IMR-90 (cell line): ENCODE measurements at places on chromosomes 1 and 21. TPM values are rescaled to one million over a fixed set of nuclear protein-coding genes. Genes with fewer than 3 reads are reported as not detected.
A peak's percentile ranks its signal among the peaks of the same experiment; 100 is the strongest.

- H3K27ac ChIP-seq = no peak overlapping the region
- H3K36me3 ChIP-seq = peaks cover 22% of the 10 kb centered on the region
- DNase-seq = peak; percentile 86
- H3K4me1 ChIP-seq = peaks cover 10% of the 10 kb centered on the region
- no peaks in the 10 kb centered on the region for H3K27me3 ChIP-seq
- H3K4me3 ChIP-seq = no peak overlapping the region
These were observed 30.9 kb downstream of the AGT start for GRCh38 chr1:230682882-230683610.

GRCh38 chr1:180235502-180236239 is 5.6 kb downstream of the LHX4 start:
- H3K4me3 ChIP-seq = no peak overlapping the region
- no peak for DNase-seq
- no peak overlapping the region for H3K27ac ChIP-seq
- H3K4me1 ChIP-seq = no peaks in the 10 kb centered on the region; the same call in 1 of the 2 replicates
- H3K36me3 ChIP-seq = no peaks in the 10 kb centered on the region
- peaks cover 91% of the 10 kb centered on the region for H3K27me3 ChIP-seq

DNA sequence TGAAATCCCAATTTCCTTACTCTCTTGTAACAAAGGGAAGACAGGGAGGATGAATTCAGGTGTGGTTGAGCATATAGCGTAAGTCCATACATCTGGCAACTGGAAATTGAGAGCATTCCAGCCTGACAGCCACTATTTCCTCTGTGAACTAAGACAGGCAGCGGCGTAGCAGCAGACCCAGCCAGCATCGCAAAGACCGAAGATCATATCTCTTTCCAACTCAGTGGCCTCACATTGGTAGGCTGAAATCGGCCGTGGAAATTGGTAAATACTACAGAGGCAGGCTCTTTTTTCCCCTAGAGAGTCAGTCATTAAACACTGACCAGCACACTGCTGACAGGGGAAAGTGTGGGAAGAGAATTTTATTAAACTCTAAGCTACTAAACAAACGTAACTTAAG is 43.4 kb downstream of the TARBP1 start:
- H3K27ac ChIP-seq = no peak overlapping the region
- no peak overlapping the region for H3K4me3 ChIP-seq
- H3K36me3 ChIP-seq = peaks cover 3% of the 10 kb centered on the region

DNA sequence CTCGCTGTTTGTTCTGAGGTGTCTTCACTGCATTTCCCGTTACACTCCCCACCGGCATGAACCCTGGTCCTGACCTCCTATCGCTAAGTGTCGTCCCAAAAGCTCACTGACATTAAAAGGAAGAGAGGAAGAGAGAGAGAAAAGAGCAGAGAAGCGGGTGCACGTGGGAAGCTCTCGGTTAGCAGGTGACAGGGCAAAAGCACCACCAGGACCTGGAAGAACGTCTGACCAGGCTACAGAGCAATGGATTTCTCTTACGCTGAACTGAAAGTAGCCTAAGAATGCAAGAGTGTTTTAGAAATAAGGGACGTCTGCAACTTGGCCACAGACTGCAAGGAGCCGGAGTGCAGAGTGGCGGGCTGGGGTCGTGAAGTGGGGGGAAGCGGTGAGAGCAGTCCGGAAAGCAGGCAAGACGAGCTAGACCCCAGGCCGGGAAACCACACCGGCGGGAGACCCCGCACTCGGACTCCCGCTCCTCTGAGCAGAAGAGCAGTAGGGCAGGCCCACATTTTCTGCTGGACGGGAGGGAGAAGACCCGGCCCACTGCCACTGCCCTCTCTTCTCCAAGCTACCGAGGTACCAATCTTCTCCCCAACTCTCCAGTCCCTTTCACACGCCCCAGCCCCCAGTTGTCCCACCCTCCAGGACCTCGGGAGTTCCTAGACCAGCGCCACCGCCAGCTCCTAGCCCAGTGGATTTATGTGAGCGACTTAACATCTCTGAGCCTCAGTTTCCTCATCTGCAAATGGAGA is 8.3 kb upstream of the MPZL1 start:
- H3K27me3 ChIP-seq = peaks cover 9% of the 10 kb centered on the region
- no peaks in the 10 kb centered on the region for H3K4me1 ChIP-seq
- peak; percentile 24 for DNase-seq
- H3K4me3 ChIP-seq = peak overlapping the region; percentile 53
- H3K27ac ChIP-seq = no peak overlapping the region

DNA sequence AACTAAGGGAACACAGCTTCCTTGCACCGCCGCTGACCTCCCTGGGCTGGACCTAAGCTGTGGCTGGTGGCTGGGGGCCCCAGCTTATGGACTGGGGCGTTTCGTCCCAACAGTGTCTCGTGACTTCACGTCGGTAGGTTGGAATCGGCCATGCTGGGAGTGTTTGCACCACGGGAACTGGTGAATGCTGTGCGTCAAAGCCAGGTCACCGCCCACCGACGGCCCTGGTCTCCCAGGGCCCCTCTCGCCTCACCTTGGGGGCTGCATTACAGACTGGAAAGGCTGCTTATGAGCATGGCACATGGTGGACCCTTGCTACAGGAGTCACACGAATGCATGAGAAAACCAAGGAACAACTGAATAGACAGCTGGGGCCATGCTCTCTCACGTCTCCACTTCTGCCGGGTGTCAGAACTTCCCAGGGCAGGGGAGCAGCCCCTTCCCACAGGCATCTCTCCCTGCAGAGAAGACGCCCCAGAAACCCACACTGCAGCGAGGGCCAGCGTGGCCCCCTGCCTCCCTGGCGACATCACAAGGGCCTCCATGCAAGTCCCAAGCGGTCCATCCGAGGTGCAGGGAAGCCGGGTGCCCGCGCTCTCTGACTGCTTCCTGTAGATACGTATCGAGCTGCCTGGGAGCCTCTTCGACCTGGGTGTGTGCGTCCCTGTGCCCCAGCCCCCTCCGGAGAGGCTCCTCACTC is 81.7 kb downstream of the SIK1 start:
- no peaks in the 10 kb centered on the region; the same call in 1 of the 2 replicates for H3K27me3 ChIP-seq
- H3K27ac ChIP-seq = no peak overlapping the region; the same call in 1 of the 2 replicates
- no peak for DNase-seq
- H3K4me1 ChIP-seq = peaks cover 25% of the 10 kb centered on the region

DNA sequence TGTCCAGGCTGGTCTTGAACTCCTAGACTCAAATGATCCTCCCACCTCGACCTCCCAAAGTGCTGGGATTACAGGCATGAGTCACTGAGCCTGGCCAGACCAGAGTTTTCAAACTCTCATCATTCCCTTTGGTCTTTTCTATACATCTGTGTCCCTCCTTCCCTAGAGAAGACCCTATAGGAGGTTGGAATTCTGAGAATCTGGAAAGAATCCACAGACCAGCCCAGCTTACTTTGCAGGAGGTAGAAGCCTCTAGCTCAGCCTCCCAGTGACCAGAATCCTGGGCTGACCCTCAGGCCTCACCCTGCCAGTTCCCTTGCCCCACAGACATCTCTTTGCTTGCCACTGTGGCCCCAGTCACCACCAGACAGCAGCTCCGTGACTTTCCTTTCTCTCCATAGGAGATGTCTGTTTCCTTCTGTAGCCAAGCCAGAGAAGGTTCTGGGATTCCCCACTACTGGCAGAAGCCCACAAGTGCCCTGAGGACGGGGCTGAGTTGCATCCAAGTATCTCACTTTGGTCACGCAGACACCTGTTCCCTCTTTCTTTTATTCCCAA is 34.7 kb upstream of the KHDRBS1 start:
- peaks cover 2% of the 10 kb centered on the region; the same call in 1 of the 2 replicates for H3K27me3 ChIP-seq
- H3K4me1 ChIP-seq = peaks cover 6% of the 10 kb centered on the region

DNA sequence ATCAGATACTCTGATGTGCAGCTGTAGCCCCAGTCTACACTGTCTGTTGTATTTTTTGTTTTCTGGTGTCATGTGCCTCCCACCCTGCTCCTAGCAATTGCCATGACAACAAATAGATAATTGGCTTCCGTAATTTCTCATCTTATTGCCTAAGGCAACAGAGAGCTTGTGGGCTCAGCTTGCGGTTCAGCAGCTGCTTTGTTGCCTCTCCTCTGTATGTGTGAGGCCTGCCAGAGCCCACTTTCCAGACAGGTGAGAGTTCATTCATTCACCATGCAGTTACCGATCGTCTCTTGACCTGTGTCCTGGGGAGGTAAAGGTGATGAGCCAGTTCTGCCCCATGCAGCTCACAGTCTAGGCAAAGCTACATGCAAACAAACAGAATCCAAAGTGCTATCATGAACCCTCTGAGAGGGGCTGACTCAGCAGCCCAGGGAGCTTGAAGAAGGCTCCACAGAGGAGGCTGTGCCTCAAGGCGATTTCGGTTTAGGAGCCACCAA is 11.9 kb downstream of the LGALS8 start:
- no peaks in the 10 kb centered on the region for H3K27me3 ChIP-seq
- peaks cover 16% of the 10 kb centered on the region for H3K36me3 ChIP-seq
- no peak overlapping the region for H3K4me3 ChIP-seq

DNA sequence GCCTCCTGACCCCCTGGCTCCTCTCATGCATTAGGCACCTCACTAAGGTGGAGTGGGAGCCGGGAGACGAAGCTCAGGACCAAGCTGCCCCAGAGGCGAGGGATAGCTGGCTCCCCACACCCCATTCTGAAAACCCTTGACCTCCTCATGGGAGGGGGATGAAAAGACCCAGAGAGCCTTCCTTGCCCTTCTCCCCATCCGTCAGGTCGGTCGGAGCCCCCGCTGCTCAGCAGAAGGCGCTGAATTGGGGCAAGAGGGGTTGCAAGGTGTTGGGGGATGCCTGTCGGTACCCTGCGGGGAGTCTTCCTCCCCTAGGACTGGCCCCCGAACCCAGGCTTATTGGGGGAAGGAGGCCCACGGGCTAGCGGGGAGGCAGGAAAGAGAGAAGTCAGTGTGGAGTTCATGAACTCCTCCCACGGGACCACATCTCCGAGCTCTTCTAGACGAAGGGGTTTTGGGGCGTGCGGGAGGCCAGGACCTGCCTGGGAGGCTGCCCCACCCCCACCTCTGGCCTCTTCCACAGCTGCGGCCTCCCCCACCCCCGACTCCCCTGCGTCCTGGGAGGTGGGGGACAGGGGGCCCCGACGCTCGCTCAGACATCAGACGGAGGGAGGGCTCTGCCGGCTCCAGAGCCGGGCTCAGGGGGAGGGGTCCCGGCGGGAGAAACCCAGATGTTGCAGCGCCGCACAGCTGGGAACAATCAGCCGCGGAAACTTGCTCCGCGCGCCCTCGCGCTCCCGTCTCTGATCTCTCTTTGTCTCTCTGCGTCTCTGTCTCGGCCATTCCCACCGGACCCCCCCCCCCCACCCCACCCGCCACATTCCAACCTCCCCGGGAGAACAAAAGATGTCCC is 719 bp downstream of the MFAP2 start:
- H3K4me3 ChIP-seq = peak overlapping the region; percentile 45; the same call in 1 of the 2 replicates
- peaks cover 8% of the 10 kb centered on the region; the same call in 1 of the 2 replicates for H3K4me1 ChIP-seq
- no peak for DNase-seq
- no peak overlapping the region for H3K27ac ChIP-seq

DNA sequence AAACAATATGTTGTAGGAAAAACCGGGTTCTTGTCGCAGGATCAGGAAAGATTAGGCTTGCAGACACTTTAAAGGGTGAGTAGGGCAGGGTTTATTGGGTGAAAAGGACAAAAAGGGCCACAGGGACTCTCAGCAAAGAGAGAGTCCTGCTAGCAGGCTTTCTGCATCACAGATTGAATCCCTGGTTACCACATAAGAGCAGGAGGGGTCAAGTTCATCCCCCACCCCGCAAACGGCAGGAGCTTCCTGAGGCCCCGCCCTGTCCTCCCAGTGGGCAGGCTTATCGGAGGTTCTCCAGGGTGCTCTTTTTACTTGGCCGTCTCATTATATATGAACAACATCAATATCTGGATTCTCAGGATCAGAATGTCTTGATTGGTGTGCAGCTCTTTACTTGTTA is 47.7 kb downstream of the SYCP1 start:
- H3K27me3 ChIP-seq = no peaks in the 10 kb centered on the region
- no peak overlapping the region for H3K4me3 ChIP-seq
- no peaks in the 10 kb centered on the region for H3K4me1 ChIP-seq
- no peaks in the 10 kb centered on the region for H3K36me3 ChIP-seq
- no peak for DNase-seq
- no peak overlapping the region for H3K27ac ChIP-seq

DNA sequence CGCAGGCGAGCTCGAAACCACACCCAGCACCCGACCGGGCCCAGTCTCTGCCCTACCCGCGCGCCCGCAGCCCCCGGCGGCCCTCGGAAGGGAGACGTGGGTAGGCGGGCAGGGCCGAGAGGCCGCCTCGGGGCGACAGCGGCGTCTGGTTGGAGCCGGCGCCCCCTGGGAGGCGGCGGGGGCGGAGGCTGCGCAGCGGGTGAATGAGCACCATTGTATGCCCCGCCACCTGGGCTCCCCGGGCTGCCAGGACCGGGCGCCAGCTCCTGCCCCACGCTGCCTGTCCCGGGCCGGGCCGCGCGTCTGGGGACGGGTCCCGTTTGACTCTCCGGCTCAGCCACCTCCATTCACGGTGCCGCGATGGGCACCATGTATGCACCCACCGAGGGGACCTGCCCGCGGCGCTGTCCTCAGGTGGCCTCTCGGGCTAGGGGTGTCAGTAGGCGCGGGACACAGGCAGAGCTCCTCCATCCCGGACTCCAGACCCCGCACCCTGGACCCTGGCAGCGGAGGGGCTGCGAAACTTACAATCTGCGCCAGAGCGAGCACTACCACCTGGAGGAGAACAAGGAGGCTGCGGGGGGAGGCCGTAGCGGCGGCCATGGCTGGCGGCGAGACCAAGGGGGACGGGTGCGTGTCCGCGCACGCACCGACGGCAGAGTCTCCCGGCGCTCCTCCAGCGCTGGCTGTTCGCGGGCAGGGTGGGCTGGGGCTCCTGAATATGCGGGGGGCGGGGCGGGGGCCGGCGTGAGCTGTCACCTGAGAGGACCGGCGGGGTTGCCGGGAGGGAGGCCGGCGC is at the start of gene COL9A2:
Gene COL9A2, minus strand, starts transcription at position 692 of the 799 bp plus-strand sequence. Its CDS starts 89 bp downstream, at position 603.
- peaks cover 37% of the 10 kb centered on the region for H3K27me3 ChIP-seq
- H3K4me1 ChIP-seq = peaks cover 13% of the 10 kb centered on the region; the same call in 1 of the 2 replicates
- H3K4me3 ChIP-seq = peak within 1 kb of the TSS; percentile 33
- no peak for DNase-seq
- H3K27ac ChIP-seq = no peak within 1 kb of the TSS

DNA sequence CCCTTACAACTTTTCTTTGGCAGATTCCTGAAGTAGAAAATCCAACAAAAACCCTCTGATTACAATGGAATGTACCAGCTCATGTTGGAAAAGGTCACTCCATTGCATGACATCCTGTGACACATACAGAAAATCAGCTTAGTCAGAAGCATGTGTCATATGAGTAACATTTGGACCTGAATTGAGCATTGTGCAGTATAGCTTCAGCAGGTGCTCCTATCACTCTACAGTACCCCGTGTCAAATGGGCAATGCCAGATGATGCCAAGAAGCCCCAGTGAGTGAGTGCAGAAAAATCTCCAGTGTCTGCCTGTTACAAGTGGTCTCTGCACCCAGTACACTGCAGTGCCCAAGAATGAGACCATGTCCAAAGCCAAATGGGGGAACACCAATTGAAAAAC is 129.7 kb upstream of the RUNX1 start:
- no peaks in the 10 kb centered on the region for H3K27me3 ChIP-seq
- H3K4me1 ChIP-seq = peaks cover 7% of the 10 kb centered on the region; the same call in 1 of the 2 replicates
- H3K36me3 ChIP-seq = no peaks in the 10 kb centered on the region
- peak; percentile 79 for DNase-seq

GRCh38 chr1:224259986-224260385 is 70.0 kb downstream of the NVL start:
- DNase-seq = no peak
- H3K4me3 ChIP-seq = no peak overlapping the region
- H3K27me3 ChIP-seq = no peaks in the 10 kb centered on the region
- H3K36me3 ChIP-seq = peaks cover 4% of the 10 kb centered on the region; the same call in 1 of the 2 replicates
- H3K4me1 ChIP-seq = peaks cover 2% of the 10 kb centered on the region; the same call in 1 of the 2 replicates

Gene ADCY10
- under 0.01 TPM in 2 replicates for total RNA-seq

Gene PGLYRP3
- total RNA-seq = not detected in 2 replicates
